Natural killer cell (primary cell): ENCODE measurements at places on chromosomes 12 and 14. TPM values are rescaled to one million over a fixed set of nuclear protein-coding genes. Genes with fewer than 3 reads are reported as not detected.

- no peaks in the 10 kb centered on the region for H3K4me1 ChIP-seq
- no peak overlapping the region for H3K4me3 ChIP-seq
- no peak for DNase-seq
- peak overlapping the region; percentile 28 for H3K27ac ChIP-seq
- H3K27me3 ChIP-seq, result no peaks in the 10 kb centered on the region
- no peaks in the 10 kb centered on the region for H3K36me3 ChIP-seq
These were observed 195.5 kb downstream of the CACNA1C start for GRCh38 chr12:2248087-2248900.

DNA sequence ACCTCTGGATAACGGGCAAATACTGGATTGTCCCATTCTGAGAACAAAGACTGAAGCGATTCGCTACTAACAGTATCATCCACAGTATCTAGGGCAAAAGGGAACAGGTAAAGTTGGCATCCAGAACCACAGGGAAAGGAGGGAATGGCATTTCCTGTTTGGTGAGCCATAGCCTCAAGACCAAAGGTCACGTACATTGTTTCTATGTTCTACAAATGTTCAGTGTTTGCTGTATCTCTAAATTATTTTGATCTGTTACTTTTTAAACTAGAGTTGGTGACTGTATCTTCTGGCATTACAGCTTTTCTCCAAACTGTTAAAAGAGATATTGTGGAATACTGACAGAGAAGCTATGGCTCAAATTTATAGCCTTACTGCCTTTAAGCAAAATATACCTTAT, 9.7 kb downstream of the MLH3 start:
- no peaks in the 10 kb centered on the region for H3K4me1 ChIP-seq
- H3K27ac ChIP-seq, result no peak overlapping the region
- no peak overlapping the region for H3K4me3 ChIP-seq
- DNase-seq, result no peak
- peaks cover 12% of the 10 kb centered on the region for H3K36me3 ChIP-seq
- no peaks in the 10 kb centered on the region for H3K27me3 ChIP-seq

DNA sequence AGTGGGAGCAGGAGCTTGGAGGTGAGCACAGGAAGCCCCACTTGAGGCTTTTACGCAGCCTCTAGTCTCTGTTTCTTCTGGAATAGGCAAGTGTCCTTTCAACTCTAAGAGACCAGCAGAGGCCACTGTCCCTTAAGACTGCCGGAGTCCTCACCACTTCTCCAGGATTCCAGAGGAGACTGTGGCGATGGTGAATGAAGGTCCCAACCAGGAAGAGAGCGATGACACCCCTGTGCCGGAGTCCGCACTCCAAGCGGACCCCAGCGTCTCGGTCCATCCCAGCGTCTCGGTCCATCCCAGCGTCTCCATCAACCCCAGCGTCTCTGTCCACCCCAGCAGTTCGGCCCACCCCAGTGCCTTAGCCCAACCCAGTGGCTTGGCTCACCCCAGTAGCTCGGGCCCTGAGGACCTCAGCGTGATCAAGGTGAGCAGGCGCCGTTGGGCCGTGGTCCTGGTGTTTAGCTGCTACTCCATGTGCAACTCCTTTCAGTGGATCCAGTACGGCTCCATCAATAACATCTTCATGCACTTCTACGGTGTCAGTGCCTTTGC, 442 bp downstream of the FLVCR2 start:
- H3K27me3 ChIP-seq, result no peaks in the 10 kb centered on the region
- H3K36me3 ChIP-seq, result no peaks in the 10 kb centered on the region
- peak overlapping the region; percentile 38 for H3K4me3 ChIP-seq
- H3K4me1 ChIP-seq, result peaks cover 16% of the 10 kb centered on the region
- no peak for DNase-seq

Gene RPL10L
- total RNA-seq, result not detected

Gene GPRC5D
- total RNA-seq, result not detected
